Stimulated activated CD8-positive, alpha-beta memory T cell treated with anti-CD3 and anti-CD28 coated beads, Interleukin-4, amount 100 ng/mL, for 1 hour (primary cell): ENCODE measurements at places on chromosomes 1 and 21.

DNA sequence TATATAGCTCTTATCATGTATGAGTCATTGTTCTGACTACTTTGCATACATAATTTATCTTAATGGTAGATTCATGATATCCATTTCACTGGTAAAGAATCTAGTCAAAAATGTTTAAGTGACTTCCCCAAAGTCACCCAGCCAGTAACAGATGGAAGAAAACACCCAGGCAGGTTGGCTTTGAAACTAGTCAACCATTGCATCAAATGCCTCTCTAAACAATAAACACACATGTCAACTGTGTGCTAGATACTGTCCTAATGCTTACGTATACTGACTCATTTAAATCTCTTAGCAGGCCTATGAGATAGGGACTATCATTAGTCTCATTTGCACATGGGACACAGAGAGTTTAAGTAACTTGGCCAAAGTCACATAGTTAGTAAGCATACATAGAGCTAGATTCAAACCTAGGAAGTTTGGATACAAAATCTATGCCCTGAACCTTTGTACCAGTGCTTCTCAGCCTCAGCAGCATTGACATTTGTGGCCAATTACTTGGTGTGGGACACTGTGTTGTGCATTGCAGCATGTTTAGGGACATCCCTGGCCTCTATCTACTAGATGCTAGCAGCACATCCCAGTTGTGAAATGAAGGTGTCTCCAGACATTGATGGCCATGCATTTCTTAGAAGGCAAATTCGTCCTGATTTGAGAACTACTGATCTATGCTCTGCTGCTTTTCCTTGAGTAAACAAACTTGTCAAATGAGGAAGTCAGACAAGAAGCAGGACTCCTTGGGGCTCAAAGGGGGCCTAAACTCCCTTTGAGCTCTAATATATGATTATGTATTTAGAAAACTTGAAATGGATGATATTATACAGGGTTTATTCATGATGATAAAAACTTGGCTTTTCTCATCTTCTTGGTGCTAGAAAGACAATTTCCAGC is 316.3 kb downstream of the KCNH1 start:
- no peak for DNase-seq

GRCh38 chr1:176195547-176195946 is 11.5 kb downstream of the COP1 start:
- DNase-seq, result no peak

- no peak for DNase-seq
These were observed 200.4 kb downstream of the LYPLAL1 start for GRCh38 chr1:219374046-219374566.

DNA sequence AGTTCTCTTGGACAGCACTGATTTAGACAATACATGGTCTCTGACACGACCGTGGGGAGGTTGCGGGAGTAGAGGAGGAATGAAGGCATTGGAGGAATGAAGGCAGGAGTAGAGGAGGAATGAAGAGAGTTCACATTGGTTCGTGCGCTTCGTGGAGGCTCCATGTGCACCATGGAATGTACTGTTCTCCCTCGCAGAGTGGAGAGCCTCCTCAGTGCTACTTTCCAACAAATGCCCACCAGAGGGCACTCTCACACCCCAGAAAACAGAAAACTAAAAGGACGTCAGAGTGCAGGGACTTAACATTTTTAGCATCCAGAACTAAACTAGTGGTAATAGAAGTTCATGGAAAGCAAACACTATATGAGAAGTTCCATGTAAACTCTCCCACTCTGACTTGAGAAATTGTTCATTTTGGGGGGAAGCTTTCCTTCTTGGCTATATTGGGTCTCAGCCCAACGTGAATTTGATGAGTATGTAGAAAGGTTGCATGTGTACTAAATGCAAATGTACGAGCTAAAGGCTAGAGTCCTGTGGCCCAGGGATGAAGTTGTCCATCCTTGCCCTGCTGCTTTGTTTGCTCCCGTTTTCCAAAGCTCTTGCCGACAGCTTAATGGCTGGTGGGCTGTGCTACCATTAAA is 211.6 kb downstream of the LMX1A start:
- no peak for DNase-seq

DNA sequence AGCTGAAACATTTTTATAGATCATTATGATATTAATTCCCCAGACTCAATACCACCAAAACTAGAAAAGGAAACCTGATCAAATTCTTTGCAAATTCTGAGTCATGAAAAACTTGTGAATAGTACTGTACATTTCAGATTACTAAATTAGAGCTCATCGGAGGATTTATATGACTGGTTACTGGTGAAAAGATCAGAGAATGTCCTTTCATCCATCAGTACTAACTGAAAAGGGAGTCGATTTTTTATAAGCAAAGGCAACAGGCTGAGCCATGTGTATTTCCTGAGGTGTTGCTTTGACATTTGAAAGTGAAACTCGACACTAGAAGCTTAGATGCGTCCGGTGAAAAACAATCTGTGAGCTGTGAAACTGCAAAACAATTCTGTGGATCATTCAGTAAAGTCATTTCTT is 155.7 kb downstream of the TNFSF18 start:
- no peak for DNase-seq

GRCh38 chr21:45985471-45986315 is 4.1 kb downstream of the COL6A1 start:
- DNase-seq, result no peak
